ENCODE measurements at places on chromosomes 3 and 15.

DNA sequence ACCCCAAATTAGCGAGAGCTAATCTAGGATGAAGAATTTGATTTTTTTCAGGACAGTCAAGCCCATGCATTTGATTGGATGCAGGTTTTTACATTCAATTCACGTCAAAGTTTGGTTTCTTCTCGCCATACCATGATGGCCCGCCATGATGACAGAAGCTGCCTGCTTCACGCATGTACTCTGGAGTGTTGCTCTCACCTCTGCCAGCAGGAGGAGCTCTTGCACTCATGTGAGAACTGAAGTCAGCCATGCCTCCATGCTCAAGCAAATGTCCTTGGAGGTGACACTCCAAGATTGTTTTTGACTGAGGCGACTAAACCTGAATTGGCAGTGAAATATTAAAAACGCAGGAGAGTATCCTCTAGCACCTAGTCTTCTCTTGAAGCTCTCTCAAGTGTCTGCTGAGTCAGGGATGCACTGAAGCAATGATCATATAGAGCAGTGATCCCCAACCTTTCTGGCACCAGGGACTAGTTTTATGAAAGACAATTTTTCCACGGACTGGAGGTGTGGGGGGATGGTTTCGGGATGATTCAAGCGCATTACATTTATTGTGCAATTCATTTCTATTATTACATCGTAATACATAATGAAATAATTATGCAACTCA is 120.9 kb downstream of the SAMMSON start:
- DNase-seq, result no peak

- no peak for DNase-seq
Measured at GRCh38 chr15:99310745-99311144, 59.5 kb downstream of the LRRC28 start.

DNA sequence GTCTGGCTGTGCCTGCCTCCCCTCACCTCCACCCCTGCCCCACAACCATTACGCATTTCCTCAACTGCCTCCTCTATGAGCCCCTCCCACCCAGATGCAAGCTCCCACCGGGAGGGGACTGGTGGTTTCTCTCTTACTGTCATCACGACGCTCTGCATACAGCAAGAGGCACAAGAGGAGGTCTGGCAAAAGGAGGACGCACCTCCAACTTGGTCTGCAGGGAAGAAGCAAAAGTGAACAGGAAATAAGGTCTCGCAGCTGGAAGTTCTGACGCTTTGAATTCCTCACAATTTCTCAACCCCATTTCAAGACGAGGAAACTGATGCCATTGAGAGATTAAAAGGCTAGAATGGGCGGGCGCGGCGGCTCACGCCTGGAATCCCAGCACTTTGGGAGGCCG is 42.3 kb upstream of the MUC4 start:
- no peak for DNase-seq

- no peak for DNase-seq
Measured at GRCh38 chr3:54936561-54936960, 8.7 kb upstream of the LRTM1 start.
